ENCODE measurements at places on chromosomes 16 and 17. TPM values are rescaled to one million over a fixed set of nuclear protein-coding genes. Genes with fewer than 3 reads are reported as not detected.

PHOSPHO1 gene
- total RNA-seq: 2.6 TPM

CHD9NB gene
- total RNA-seq: 1.0 TPM

GRCh38 chr16:63289834-63290460 is 1253.7 kb upstream of the CDH8 start:
- DNase-seq: peak; percentile 50

DNA sequence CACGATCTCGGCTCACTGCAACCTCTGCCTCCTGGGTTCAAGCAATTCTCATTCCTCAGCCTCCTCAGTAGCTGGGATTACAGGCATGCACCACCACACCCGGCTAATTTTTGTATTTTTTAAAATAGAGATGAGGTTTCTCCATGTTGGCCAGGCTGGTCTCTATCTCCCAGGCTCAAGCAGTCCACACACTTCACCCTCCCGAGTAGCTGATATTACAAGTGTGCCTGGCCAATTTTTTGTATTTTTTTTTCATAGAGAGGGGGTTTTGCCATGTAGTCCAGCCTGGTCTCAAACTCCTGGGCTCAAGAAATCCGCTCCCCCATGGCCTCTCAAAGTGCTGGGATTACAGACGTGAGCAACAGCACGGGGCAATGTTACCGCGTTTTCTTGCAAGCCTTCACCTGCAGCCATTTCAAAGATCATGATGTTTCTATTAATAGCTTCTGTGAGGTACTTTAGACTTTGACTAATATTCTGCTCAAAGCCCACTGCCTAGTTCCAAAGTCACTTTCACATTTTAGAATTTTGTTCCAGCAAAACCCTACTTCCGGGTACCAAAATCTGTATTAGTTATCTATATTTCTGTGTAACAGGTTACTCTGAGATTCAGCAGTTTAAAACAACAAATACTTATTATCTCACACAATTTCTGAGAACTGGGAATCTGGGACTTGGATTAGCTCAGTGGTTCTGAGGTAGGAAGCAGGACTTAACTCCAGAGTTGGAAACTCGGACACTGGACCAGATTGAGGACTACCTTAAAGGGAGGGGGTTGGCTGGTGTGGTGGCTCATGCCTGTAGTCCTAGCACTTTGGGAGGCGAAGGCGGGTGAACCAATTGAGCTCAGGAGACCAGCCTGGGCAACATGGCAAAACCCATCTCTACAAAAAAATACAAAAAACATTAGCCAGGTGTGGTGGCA is 12.0 kb upstream of the MED13 start:
- DNase-seq: no peak

DNA sequence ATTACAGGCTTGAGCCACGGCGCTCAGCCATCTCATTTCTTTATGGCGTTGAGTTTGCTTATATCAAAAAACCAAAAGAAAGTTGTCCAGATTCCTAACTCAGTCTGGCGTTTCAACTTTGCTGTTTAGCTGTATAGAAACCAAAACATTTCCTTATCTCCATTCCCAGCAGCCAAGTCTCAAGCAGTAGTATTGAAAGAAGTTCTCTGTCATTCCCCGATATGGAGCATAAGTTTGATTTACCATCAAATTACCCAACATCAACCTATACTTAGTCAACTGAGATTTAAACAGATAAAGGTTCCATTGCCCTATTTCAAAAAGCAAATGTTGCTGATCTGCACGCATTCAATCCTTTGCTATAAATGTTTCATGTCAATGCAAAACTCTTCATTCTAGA is 27.5 kb upstream of the RAB11FIP4 start:
- DNase-seq: no peak

All from posterior vena cava (tissue), 2 donors.